ENCODE measurements at places on chromosomes 11 and 22. TPM values are rescaled to one million over a fixed set of nuclear protein-coding genes. Genes with fewer than 3 reads are reported as not detected.

GRCh38 chr11:73287400-73288101 is 15.4 kb downstream of the P2RY6 start:
- DNase-seq, result no peak

- no peak for DNase-seq
Observed at GRCh38 chr22:38657045-38657909, 839 bp downstream of the CBY1 start.

KRTAP5-7 gene
- 0.58 TPM for total RNA-seq

DNA sequence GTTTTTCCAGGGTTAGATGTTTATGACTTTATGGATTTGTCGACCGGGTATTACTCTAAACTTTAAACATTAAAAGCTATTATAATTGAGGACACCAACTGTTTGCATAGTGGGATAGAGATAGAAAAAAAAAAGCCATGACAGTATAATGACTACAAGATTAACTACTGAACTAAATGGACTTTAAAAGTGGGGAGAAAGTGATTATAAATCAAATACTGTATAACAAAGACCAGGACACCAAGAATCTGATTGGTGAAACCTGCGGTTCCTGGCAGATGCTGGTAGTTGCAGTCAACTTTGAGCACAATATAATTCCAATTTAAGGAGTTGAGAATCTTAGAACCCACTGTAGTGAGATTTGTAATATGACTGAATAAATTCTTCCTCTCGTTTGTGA is 2.5 kb downstream of the CRKL start:
- DNase-seq, result no peak

BACE1-AS gene
- total RNA-seq, result 13.2 TPM

PLEKHA7 gene
- 96.6 TPM for total RNA-seq

DNA sequence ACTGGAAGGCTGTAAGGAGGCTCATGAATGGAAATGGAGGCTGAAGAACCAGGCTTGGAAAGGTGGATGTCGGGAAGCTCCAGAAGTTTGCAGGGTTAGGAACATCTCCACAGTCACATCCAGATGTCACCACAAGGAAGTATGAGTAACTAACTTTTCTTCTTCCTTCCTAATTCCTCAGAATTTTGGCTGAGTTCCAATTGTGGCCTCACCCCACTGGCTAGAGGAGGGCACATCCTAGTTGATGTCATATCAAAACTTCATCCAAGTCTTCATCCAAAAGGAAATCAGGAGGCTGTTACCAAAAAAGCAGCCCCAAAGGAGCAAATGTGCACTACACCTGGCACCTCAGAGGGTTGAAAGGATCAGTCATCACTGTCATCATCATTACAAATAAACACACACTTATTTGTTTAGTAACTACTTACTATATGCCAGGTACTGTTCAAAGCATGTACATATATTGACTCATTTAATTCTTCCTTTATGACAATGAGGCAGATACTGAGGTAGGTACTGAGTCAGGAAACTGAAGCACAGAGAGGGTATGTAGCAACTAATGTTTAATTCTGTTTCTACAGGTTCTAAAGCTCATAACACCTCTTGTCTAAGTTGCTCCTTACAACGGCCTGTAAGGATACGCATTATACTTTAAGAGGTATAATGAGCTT is 7.3 kb upstream of the PTPN5 start:
- no peak for DNase-seq

- peak; percentile 89 for DNase-seq
Observed at GRCh38 chr11:69636512-69637197, 4.3 kb upstream of the CCND1 start.

SVIP gene
- total RNA-seq, result 137 TPM

DTX4 gene
- total RNA-seq, result 35.9 TPM

DNA sequence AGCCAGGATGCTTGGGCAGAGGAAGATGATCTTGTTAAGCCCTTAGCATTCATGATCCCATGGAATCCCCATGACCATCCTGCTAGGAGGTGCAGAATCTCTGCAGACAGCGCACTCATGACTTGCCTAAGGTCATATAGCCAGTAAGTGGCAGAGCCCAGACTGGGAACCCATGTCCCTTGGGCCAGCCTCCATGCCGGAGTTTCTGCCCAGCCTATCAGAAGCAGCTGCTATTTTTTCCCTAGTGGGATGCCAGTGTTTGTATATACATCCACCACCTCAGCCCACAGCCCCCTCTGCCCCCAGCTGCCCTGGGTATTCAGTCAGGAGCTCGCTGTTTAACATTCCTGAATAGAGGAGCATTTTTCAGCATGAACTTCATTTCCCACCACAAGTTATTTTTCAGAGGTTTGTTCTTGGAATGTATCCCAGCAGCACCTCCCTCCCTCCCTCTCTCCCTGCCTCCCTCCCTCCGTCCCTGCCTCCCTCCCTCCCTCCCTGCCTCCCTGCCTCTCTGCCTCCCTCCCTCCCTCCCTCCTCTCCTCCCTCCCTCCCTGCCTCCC is 34.4 kb upstream of the SUSD2 start:
- peak; percentile 70 for DNase-seq
